ENCODE measurements at places on chromosomes 7 and 10.
A peak's percentile ranks its signal among the peaks of the same experiment; 100 is the strongest.

DNA sequence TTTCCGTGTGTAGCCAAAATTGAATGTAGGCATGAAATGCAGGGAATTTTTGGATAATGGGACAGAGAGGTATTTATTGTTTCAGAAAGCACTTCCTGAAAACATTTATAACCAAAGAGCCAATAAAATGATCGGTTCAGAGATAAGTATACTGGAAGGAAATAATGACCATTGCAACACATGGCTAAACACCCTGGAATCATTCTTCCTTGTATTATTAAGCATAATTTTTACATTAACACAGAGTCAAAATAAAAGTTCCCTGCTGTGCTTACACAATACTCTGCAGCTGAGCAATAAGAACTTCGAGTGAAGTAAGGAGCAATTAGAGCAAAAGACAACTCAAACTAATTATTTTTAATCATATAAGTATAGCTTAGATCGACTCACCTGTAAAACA is 648.3 kb downstream of the TNS3 start:
- peak; percentile 40 for DNase-seq

DNA sequence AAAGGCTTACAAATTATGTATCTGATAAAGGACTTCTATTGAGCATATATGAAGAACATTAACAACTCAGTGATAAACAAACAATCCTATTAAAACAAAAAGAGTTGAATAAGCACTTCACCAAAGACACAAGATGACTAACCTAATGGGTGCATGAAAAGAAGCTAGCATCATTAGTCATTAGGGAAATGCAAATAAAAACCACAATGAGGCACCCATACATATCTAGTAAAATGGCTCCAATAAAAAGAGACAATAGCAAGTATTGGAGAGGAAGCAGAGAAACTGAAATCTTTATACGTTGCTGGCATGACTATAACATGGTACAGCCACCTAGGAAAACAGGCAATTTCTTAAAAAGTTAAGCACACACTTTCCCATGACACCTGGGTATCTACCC is 77.6 kb upstream of the ZMIZ1 start:
- DNase-seq: no peak

DNA sequence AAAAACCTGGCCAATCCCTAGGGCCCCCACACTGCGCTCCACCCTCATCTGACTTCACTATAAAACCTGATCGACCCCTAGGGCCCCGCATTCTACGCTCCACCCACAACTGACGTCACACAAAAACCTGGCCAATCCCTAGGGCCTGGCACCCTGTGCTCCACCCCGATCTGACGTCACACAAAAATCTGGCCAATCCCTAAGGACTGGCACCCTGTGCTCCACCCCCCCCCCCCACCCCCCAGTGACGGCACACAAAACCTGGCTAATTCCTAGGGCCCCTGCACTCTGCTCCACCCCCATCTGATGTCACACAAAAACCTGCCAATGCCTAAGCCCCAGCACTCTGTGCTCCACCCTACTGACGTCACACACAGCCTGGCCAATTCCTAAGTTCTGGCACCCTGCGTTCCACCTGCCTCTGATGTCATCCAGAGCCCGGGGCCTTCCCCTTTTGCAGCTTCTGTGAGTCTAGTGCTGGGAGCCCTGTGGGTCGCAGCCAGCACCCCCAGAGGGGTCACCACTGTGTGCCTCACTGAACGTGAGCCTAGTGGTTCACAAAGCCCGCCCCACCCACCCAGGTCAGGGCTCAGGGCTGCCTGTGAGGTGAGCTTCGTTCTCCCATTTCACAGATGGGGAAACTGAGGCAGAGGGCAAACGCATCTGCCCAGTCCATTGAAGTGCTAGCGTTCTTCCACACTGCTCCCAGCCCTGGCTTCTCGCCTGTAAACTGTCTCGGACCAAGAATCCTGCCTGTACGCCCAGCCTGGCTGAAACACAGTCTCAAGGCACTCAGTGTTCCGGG is 40.6 kb downstream of the MICALL2 start:
- peak; percentile 19 for DNase-seq

DNA sequence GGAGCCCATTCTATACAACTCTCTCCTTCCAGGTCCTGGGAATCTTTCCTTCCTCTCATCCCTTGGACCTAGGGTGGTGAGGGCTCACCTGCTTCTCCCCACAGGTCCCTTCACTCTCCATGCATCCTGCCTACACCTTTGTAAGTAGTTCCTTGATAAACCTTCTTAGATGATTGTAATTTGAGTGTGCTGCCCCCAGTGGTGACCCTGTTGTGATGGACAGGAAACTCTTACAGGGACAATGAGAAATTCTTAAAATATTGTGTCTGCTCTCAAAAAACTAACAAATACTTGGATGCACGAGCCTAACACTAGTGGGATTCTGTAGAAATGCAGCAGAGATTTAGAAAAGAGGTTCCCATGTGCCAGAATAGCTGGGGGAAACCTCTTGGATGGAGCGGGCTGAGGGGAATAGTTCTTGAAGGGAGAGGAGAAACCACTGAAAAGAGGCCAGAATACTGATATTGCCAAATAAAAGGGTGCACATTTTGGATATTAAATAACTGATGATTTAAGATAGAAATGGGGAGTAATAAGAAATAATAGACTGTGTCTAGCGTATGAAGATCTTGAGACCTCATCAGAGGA is 6.7 kb upstream of the PAXIP1 start:
- DNase-seq: no peak

DNA sequence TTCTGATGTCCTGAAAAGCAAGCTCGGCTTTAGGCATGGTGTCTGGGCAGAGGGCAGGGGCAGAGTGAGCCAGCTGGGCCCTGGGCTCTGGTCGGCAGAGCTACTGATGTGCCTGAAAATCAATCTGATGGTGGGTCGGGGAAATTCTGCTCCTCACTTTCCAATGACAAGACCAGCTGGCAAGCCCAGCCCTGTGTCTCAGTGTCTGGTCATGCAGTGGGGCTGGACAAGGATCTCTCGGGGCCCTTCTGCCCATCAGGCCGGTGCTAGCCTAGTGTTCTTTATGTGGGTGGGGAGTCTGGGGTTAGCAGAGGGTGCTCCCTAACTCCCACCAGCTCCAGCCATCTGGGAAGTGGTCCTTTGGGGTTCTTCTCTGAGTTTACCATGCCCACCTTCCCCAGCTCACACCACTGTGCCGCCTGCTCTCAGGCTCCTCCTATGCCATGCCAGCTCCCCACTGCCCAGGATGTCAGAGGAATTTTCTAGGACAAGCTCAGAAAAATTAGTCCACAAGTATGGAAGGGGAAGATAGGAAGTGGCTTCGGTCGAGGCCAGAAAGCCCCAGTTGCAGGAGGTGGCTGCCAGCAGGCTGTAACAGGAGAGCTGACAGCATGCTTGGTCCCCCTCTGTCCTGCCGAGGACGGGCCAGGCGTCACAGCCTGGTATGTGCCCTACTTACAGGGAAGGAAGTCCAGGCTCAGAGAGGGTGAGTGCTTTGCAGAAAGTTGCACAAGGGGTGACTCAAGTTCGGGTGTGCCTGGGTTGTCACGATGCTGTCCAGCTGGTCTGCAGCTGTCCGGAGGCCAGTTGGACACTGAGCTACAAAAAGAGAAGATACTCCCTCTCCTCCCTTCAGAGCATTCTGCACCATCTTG is 135.2 kb downstream of the ADCY1 start:
- no peak for DNase-seq

- DNase-seq: no peak
These were observed 1.8 kb downstream of the ALOX5 start for GRCh38 chr10:45375716-45376231.

All from COR-L47 (cell line).